ENCODE measurements at places on chromosomes 5 and 9. TPM values are rescaled to one million over a fixed set of nuclear protein-coding genes. Genes with fewer than 3 reads are reported as not detected.

GRCh38 chr5:153402550-153402949, 87.9 kb upstream of the GRIA1 start:
- DNase-seq = no peak

DNA sequence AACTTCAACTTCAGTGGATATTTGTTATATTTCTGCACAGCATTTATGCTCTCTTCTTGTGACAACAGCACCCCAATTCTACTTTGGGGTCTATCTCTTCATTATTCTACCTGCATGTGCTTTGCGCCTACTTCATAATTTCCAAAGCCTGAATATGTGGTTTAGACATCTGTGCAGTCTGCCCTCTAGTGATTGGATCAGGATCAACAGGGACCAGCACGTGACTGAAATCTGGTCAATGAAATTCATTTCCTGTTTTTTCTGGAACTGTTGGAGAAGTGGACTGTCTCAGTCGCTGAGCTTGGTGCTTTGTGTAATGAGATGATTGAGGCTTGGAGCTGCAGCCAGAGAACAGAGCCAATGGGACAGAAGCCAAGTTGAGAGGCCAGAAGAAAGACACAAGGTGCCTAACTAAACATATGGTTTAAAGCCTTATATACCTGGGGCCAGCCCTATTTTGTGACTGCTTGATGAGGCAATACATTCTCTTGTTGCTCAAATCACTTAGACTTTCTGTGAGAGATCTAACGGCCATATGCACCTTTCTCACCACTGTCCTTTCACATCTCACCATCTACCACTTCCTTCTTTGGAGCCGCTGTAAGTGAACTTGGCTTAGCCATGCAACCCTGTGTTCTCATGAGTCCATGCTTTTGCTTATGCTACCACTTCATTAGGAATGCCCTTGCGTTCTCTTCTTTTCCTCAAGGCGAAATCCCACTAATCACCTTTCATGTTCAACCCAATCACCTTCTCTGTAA, 68.8 kb upstream of the PPP2R2B start:
- no peak for DNase-seq

- no peak for DNase-seq
Observed at GRCh38 chr9:89911721-89912604, 307.2 kb downstream of the GADD45G start.

- no peak for DNase-seq
Observed at GRCh38 chr5:141608046-141608445, 10.8 kb downstream of the DIAPH1 start.

GRCh38 chr5:131647048-131647769, 12.2 kb upstream of the RAPGEF6 start:
- DNase-seq = no peak

The INSL4 gene
- total RNA-seq = not detected

The UNC5A gene
- total RNA-seq = 0.05 TPM

The SMU1 gene
- total RNA-seq = 16.4 TPM

The UBE2D2 gene
- 124 TPM for total RNA-seq

Data from cardiac septum (tissue), 1 donor.